ENCODE measurements at places on chromosomes 12 and 14. TPM values are rescaled to one million over a fixed set of nuclear protein-coding genes. Genes with fewer than 3 reads are reported as not detected.

Gene HOXC10
- polyA plus RNA-seq: 57.0 TPM

Gene PPP4R4
- 0.28 TPM for polyA plus RNA-seq

Gene OR4K17
- 0.05 TPM for polyA plus RNA-seq

Gene EPYC
- not detected for polyA plus RNA-seq

Gene TAS2R42
- not detected for polyA plus RNA-seq

DNA sequence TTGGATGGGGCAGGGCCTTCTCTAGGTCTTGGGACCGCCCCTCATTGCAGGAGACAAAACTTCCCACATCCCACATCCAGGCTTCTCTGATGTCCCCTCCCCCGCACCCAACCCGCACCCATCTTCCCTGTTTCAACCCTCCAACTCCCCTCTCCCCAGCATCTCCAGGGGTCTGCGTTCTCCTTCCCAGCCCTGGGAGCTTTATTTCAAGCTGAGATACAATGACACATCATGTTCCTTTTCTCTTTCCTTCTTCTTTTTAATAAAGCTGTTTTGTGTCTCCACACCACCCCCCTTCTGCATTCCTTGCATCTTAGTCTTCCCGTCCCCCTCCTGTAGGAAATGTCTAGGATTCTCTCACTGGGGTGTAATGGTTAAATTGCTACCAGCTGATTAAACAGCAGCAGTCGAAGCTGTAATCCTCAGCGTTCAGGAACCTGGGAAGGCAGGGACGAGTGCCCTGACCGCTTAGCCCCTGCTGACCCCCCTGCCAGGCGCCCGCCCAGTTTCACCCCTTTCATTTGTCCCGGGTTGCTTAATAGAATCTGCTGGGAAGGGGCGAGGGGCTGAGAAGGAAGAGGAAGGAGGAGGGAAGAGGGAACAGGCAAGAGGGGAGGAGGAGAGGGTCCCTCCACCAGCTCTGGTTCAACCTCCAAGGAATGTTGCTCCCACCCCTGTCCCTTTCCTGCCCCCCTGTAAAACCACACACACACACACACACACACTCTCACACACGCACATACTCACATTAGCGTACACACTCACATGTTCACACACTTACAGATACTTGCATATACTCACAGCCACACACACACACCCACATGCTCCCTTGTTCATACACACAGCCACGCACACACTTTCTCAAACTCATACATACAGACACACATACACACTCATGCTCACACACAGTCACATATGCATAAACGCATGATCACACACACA, 104.5 kb upstream of the MED13L start:
- DNase-seq: no peak

GRCh38 chr14:36580856-36581831, 1.3 kb downstream of the NKX2-8 start:
- DNase-seq: no peak

- DNase-seq: no peak
These were observed 1.9 kb upstream of the SCFD1 start for GRCh38 chr14:30620178-30620577.

- DNase-seq: no peak
These were observed 1.7 kb upstream of the ANKRD33 start for GRCh38 chr12:51886021-51886710.

DNA sequence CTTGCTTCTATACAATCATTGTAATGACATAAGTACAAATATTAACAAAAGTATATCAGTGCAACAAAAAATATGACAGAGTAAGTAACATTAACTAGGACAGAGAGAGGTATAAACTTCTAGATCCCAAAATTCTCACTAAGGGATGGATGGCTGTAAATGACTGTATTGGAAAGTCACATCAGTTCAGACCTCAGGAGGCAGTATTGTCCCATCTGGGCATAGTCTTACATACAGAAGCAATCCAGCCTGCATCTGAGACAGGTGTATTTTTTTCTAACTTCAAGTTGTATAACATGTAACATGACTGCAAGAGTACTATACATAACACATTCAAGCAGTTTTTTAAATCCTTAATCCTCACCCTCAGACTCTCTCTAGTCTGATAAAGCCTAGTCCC, 99.0 kb downstream of the GARIN6 start:
- DNase-seq: no peak
